ENCODE measurements at places on chromosomes 2 and 18.

DNA sequence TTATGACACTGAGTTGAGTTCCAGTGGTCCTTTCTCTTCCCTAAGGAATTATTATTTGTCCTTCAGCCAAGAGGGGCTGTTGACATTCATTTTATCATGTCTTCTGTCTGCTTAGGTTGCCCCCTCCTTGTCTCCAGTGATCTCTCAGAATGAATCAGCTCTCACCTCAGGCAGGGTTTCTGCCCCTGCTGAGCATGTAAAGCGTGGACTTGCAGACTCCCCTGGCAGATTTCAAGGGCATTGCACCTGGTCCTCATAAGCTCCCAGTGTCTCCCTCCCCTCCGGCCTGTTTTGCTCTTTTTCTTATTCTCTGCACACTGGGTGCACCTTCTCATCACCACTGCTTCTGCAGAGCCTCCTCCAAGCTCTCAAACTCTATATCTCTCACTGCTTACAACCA lies 188.4 kb downstream of the KCNS3 start:
- no peaks in the 10 kb centered on the region for H3K36me3 ChIP-seq
- no peaks in the 10 kb centered on the region for H3K4me1 ChIP-seq
- H3K4me3 ChIP-seq: no peak overlapping the region
- DNase-seq: no peak

GRCh38 chr2:64489081-64489751 lies 34.9 kb upstream of the AFTPH start:
- no peak overlapping the region for H3K4me3 ChIP-seq
- peaks cover 33% of the 10 kb centered on the region for H3K4me1 ChIP-seq
- H3K27ac ChIP-seq: no peak overlapping the region
- no peak for DNase-seq
- H3K27me3 ChIP-seq: peaks cover 56% of the 10 kb centered on the region

DNA sequence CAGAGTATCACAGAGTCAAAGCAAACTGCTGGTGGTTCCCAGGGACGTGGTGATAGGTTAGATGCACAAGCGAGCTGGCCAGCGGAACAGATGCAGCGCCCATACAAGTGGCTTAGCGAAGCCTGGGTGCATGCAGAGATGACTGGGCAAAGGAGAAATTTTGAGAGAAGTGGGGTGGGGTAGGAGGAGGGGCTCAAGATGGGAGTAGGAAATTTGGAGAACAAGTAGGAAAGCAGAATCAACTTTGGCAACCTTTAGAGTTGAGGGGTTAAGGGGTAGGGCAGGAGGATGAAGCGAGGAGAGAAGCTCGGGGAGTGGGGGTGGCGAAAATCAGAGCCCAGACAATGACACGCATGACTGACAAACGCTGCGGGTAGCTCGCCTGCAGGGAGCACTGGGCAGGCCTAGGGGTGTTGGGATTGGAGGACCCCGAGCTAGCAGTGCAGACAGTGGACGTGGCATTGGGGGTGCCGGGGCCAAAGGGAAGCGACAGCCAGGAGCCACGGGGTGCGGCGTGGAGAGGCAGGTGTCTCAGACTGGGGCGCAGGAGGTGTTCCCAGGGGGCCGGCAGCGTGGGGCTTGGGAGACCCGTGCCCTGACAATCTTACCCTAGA lies 431 bp downstream of the FAM98A start:
- H3K27ac ChIP-seq: peak overlapping the region; percentile 84
- H3K4me3 ChIP-seq: peak overlapping the region; percentile 92
- H3K4me1 ChIP-seq: peaks cover 33% of the 10 kb centered on the region
- DNase-seq: peak; percentile 60

- H3K27ac ChIP-seq: no peak overlapping the region
- no peaks in the 10 kb centered on the region for H3K27me3 ChIP-seq
- DNase-seq: no peak
- no peaks in the 10 kb centered on the region for H3K4me1 ChIP-seq
These were observed 1663.6 kb downstream of the SUCLG1 start for GRCh38 chr2:82795446-82795845.

GRCh38 chr18:36828630-36829361 lies at the start of the genes KIAA1328 and TPGS2:
TSS of gene KIAA1328 (plus strand) at chr18:36829127. CDS start at chr18:36829139, 12 bp downstream.
TSS of gene TPGS2 (minus strand) at chr18:36829002. CDS start at chr18:36828767, 235 bp downstream.
- H3K4me3 ChIP-seq: peak within 1 kb of the TSS; percentile 75
- peaks cover 50% of the 10 kb centered on the region for H3K4me1 ChIP-seq
- no peaks in the 10 kb centered on the region for H3K27me3 ChIP-seq
- DNase-seq: peak; percentile 92

Data from activated naive CD4-positive, alpha-beta T cell treated with anti-CD3 and anti-CD28 coated beads, Interleukin-2, amount 10 ng/mL, durations not matched to agents 7 days and 5 days (primary cell).